ENCODE measurements at places on chromosomes 16 and 17.
A peak's percentile ranks its signal among the peaks of the same experiment; 100 is the strongest.

- no peak for DNase-seq
These were observed 44.0 kb upstream of the YPEL2 start for GRCh38 chr17:59287452-59287851.

DNA sequence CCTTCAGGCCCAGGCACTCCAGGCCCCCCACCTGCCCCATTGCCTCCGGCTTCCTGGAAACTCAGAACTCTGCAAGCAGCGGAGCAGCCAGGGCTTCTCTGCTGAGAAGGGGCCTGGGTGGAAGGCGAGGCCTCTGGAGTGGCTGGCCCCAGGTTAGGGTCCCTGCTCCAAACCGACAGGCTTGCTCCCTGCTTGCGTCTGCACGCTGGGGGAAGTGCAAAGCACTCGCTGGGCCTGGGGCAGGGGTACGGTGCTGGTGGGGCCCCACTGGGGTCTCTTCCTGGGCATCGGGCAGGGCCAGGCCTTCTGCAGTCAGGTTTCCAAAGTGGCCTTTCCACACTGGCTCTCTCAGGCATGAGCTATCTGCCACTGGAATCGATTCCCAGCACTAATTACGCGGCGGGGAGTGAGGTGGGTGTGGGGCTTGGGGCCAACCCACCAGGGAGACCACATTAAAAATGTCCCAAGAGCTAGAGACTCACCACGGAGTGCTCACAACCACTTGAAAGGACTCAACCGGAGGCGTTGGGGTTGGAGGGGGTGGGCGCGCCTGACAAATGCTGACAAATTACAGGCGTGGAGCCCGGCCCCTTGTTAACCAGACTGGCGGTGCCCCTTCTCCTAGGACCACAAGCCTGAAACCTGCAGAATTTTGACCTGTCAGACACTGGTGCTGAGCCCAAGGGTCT is 17.9 kb downstream of the FAM83G start:
- DNase-seq, result peak; percentile 15

DNA sequence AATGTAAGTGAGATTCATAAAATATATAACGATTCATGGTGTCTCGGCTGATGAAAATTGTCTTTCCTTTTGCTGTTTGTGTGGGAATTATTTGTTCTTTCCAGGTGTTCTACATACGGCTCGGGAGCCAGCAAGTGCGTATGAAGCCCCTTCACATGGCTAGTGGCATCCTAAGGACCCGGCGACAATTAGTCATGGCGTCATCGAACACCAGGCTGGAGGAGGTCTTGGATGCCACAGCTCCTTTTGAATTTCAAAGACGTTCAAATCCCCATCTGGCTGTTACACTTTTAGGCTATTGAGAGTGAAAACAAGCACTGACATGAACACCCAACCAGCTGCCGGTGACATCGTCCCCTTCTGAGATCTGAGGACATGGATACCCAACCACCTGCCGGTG is 397.7 kb upstream of the TNRC6C start:
- no peak for DNase-seq

DNA sequence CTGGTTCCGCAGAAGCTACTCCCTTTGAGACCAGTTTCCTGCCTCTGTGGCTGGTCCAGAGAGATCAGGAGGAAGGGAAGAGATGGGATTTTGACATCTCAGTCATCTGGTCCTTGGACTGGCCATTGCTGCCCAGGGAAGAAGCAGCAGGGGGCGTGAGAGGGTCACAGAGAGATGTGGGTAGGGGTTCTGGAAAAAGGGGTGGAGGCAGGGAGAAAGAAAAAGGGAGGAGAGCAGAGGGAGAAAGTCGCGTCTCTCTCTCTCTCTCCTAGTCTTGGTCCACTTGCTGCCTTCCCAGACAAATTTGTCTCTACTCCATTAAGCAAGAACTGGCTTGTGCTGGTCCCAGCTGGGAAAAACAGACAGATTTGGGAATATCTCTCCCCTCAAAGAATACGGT is 4.4 kb downstream of the SHBG start:
- DNase-seq, result no peak

DNA sequence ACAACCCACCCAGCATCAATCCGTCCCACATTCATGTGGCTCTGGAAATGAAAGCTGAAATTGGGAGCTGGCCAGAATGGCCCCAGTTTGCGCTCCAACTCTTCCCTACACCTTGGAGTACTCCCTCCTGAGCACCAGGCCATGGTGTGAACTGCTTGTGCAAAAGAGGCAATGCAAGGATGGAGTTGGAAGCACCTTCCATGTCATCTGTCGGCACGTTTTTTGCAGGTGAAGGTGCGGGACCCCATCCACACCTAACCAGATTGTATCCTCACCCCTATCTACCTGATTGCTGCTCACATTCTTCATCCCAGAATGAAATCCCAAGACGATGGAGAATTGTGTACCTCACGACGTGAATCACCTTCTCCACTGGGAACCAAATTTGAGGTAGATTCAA is 136.6 kb upstream of the WSB1 start:
- no peak for DNase-seq

Data from stimulated activated CD8-positive, alpha-beta memory T cell treated with anti-CD3 and anti-CD28 coated beads, Interleukin-15, amount 100 ng/mL, for 48 hours (primary cell).